ENCODE measurements at places on chromosomes 6 and 20.
A peak's percentile ranks its signal among the peaks of the same experiment; 100 is the strongest.

DNA sequence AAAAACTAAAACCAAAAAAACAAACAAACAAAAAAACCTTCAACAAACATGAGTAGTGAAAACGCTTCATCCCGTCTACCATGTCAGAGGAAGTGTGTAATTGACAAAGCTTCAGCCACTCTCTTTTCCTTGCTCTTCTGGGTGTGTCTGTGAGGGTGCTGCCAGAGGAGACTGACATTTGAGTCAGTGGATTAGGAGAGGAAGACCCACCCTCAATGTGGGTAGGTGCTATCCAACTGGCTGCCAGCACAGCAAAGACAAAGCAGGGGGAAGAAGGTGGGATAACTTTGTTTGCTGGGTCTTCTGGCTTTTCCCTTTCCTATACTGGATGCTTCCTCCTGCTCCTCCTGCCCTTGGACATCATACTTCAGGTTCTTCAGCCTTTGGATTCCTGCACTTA lies 145.6 kb downstream of the TASP1 start:
- DNase-seq = no peak

DNA sequence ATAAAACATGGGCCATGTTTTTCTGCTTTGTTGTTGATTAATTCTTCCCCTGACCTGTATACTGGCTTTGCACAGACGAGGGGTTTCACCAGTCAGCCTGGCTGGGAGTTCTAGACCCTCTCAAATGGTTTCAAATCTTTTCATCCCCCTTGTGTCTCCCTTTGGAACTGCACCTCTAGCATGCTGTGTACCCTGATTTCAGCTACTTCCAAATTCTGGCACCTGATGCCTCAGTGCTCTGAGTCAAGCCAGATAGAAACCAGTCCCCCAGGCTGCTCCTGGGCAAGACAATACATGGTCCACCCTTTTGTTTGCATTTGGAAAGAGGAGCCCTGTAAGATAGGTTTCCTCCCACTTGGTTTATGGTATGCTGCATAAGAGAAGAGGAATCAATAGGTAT lies 290.2 kb downstream of the BTBD3 start:
- no peak for DNase-seq

- peak; percentile 72 for DNase-seq
Measured at GRCh38 chr20:50844430-50845100, 49.7 kb downstream of the BCAS4 start.

DNA sequence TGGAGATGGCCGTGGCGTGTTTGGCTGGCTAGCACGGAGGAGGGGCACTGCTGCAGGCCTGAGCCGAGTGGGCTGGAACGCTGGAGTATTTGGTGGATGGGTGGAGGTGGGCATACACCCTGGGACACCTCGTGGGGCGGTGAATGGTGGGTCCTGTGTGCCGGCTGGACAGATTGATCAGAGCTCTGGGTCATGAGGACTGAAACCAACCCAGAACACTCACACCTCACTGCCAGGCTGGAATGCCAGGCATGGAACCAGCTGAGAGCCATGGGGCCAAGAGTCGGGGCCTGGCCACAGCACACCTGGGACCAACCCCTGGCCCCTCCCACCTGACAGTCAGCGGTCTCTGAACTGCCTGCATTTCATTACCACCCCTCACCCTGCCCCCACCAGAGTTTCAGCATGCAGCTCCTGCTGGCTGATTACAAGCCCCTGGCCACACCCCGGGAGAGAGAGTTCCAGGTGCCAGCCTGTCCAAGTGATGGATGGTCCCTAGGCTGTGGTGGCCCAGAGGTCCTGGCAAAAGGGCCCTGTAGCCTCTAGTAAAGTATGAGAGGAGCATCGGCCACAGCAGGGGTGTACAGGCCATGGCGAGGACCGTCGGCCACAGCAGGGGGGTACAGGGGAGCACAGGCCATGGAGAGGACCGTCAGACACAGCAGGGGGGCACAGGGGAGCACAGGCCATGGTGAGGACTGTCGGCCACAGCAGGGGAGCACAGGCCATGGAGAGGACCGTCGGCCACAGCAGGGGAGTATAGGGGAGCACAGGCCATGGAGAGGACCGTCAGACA lies 3.3 kb downstream of the NPBWR2 start:
- DNase-seq = no peak

GRCh38 chr6:39835821-39836295 lies 43.7 kb downstream of the DAAM2 start:
- DNase-seq = no peak

- no peak for DNase-seq
Measured at GRCh38 chr6:107125771-107126170, 10.5 kb upstream of the BEND3 start.

DNA sequence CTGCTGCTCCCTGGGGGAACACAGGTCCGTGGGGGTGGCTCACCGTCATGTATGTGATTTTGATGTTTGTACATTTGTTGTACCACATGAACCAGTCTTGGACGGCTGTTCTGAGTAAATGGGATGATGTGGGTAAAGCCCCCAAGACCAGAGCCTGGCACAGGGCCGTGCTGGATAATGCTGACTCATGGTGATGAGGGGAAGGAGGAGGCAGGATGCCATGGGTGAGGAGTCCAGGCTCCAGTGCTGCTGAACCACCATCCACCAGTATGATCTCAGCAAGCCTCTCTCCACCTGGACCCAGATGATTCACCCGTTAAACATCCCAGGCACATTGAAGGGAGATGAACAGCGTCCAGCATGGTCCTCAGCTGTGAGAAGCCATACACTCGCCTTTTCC lies 9.6 kb upstream of the APCDD1L start:
- DNase-seq = no peak

DNA sequence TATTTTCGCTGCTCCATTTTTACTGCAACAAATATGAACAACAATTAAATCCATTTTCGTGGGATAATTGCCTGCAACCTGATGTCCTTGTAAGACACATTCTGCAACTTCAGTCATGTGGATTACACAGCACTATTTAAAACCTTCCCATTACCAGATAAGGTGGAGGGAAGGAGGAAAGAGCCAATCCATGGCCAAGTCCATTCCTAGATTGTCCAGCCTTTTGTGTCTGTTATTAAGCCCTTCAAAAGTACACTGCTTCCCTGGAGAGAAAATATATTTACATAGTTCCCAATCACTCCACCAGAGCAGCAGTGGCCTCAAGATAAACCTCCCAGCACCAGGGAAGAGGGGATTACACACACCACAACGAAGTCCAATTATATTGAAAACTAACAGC lies 347.9 kb downstream of the CDH26 start:
- DNase-seq = no peak

DNA sequence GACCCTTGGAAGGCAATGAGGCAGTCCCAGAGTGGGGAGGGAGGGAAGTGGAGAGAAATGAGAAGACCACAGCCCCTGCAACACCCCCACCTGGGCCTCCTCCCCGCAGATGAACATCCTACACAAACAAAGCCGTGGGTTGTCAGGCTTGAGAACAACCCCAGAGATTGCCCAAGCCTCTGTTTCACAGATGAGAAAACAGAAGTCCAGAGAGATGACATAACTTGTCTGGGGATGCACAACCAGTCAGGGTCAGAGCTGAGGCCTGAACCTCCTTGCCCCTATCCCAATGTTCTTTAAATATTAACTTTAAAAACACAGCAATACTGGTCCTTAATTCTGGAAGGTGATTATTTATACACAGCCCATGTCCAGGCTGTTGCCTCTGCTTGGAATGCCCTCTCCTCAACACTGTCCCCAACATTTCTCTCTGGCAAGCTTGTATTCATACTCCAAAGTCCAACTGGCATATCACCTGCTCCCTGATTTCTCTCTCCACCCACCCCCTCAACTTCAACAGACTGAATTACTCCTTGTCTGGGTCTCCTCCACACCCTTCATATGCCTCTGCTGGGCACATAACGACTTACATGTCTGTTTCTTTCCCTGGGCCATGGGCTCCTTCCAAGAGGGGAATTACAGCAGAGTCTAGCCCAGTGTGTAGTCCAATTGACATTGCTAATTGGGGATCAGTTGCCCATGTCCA lies 135.5 kb upstream of the LRFN2 start:
- DNase-seq = no peak

DNA sequence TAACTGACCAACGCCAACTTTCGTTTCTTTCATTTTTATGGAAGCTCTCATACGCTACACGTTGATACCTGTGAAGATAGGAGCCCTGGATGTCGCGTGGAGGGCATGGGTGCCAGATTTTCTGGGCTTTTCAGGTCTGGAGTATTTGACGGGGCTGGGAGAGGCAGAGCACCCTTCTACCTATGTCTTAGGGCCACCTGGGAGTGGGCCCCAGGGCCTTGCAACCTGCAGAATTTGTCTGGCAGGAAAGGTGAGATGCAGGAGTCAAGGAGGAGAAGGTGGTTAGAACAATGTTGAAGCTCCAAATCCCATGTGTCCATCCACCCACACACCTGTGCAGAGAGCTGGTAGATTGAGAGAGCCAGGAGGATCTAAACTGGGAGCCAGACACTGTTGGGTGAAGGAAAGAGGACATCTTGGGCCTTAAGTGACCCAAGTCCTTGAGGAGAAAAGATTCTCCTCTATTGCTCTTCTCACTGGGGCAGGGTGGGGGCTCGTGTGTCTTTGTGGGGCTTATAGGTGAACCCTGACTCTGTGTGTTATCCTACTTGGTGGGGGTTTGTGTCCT lies 27.4 kb upstream of the PCMTD2 start:
- DNase-seq = no peak

- DNase-seq = no peak
Measured at GRCh38 chr20:51118216-51118615, 95.3 kb upstream of the KCNG1 start.

DNA sequence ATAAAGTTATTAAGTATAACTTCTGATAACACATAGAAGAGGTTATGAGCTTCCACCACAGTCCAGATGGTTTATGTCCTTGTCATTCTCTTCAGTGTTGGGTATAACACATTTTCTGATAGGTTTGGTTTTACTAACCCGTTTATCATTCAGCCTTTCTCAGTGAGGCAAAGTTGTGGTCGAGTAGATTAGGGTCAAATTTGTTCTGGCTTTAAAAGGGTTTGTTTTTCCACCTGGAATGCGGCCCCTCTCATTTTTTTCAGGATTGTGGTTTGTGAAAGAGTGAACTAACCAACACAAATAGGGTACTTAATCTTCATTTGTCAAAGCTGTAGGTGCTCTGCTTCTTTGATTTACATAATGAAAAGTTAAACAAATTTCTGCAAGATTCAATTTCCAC lies 204.2 kb upstream of the ASCC3 start:
- no peak for DNase-seq

GRCh38 chr6:136420853-136421252 lies 129.4 kb downstream of the MAP7 start:
- no peak for DNase-seq

DNA sequence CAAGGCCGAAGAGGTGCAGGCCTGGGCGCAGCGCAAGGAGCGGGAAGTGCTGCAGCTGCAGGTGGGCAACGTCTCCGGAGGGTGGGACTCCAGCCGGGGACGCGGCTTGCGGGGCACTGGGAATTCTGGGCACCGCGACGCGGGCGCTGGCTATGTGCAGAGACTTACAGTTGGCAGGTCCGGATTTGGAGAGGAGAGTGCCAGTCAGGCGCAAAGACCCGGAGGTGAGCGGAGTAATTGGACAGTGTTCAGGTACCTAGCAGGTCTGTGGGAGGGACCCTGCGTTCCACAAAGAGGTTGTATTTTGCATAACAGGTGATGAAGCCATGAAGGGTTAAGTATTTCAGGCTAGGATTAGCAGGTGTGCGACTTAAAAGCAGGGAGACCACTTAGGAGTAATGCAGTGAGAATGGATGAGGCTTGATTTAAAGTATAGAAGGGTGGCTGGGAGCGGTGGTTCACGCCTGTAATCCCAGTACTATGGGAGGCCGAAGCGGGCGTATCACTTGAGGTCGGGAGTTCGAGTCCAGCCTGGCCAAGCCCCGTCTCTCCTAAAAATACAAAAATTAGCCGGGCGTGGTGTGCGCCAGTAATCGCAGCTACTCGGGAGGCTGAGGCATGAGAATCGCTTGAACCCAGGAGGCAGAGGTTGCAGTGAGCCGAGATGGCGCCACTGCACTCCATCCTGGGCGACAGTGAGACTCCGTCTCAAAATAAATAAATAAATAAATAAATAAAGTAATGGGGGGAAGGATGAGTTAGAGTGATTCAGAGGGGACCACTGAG lies 1.0 kb downstream of the MRPS26 start:
- no peak for DNase-seq

GRCh38 chr20:44983093-44983674 lies 16.9 kb downstream of the STK4 start:
- DNase-seq = no peak

DNA sequence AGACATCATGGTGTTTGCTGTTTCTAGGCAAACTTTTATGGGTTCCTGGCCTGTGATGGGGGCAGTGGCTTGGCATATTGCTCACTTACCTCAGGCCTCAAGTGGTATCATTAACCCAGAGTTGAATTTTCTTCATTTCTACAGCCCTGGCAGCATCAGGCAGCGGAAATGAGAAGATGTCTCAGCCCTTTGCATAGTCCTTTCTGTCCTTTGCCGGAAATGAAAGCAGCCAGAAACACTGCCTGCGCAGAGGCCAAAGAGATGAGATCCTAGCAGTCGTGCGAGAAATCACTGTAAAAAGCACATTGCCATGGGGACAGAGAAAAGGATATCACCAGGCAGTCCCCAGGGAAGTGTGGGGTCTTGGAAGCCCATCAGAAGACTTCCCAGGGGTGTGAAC lies 37.4 kb upstream of the KCNG1 start:
- no peak for DNase-seq

All from stimulated activated CD8-positive, alpha-beta memory T cell treated with anti-CD3 and anti-CD28 coated beads, Interleukin-15, amount 100 ng/mL, for 48 hours (primary cell).